NCI-H1092 (cell line): ENCODE measurements at places on chromosomes 3 and 15.
A peak's percentile ranks its signal among the peaks of the same experiment; 100 is the strongest.

DNA sequence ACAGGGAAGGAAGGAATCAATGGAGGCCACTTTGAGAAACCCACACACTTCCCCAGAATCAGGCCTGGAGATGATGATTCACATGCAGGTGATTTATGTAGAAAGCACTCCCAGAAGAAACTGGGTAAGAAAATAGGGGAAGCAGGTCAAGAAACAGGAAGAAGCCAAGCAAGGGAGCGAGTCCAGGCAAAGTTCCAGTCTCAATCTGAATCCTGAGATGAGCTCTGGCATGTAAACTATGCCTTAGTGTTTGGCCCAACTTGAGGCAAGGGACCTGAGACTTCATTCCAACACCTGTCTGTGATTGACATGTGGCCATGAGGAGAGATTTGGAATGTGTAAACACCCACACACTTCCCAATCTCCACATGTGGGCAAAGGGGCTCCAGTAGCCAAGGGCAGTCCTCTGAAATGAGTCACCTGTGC is 61.6 kb upstream of the CTNNB1 start:
- no peak for DNase-seq

DNA sequence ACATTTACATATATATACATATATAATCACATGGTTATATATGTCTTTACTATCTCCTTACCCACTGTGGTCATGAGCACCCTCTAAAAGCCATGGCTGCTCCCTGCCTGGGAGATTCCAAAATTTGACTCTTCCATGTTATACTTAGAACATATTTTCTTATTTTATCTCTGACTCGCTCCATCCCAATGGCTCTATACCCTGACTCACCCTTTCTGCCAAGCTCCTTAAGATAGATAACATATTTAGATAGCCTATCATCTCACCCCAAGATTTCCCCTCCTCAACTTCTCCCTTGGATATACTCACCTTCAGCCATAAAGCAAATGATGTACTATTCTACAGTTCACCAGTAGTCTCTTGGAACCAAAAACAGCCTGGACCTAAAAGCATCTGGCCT is 65.1 kb downstream of the CD200R1L start:
- DNase-seq, result no peak

- DNase-seq, result no peak
Measured at GRCh38 chr3:14139771-14140170, 14.9 kb downstream of the TMEM43 start.

GRCh38 chr15:96264801-96265515 is 65.5 kb upstream of the NR2F2 start:
- no peak for DNase-seq

GRCh38 chr3:186176373-186176990 is 67.6 kb upstream of the ETV5 start:
- DNase-seq, result no peak

DNA sequence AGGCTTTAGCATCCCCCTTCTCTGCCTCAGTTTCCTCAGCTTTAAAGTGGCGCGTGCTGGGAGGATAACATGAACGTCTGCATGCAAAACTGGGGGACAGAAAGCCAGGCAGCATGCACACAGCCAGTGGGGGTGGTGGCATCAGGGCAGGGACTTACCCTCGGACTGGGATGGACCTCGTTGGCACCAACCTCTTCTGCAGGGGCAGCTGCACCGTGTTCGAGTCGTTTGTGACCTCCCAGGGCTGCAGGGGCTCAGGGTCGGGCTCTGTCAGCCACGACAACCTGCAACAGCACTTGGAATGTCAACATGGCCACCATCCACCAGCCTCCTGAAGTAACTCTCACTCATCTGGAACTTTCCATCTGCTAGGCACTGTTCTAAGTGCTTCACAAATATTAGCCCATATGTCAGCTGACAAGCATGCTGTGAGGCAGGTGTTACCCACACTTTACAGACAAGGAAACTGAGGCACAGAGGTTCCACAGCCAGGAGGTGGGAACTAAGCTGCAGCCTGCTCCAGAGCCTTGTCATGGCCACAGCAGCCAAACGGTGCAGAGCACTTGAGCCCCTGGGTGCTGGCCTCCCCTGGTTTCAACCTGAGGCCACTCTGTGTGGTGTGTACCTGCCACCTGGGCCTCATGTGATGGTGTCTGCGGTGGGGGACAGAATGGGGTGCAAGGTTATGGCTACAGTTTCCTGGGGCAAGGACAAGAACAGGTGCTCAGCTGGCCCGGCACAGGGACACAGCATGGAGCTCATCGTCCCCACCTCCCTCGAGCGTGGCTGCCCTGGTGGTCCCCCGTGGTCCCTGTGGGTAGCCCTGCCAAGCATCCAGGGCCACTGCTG is 6.7 kb downstream of the C3orf22 start:
- DNase-seq, result no peak

DNA sequence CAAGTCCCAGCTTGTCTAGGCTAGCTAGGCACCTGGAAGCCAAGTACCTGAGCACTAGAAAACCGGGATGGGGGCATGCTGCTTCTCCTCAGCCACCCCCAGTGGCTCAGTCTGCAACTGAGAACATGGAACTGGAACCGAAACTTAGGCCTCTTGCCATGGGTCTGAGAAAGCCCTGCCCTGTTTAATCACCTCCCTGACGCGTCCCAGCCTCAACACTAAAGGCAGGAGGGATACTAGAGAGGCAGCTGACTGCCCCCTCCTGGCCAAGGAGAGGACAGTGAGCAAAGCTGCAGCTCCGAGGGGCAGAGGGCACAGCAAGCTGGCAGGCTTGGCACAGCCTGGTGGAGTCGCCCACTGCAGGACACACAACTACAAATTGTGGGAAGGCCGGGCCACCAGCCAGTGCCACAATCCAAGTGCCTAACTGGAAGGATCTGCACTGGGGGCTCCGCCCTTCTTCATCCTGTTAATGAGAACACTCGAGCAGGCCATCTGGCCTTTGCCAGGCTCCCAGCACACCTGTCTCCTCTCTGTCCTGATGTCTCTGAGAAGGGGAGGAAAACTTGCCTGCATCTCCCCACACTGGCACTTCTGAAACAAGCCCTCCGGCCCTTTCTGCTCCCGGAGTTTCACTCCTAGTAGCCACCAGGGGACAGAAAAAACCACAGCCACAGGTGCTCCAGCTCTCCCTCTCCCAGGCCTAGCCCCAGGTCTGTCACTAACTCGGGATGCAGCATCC is 53.7 kb downstream of the BDH1 start:
- DNase-seq, result peak; percentile 24

DNA sequence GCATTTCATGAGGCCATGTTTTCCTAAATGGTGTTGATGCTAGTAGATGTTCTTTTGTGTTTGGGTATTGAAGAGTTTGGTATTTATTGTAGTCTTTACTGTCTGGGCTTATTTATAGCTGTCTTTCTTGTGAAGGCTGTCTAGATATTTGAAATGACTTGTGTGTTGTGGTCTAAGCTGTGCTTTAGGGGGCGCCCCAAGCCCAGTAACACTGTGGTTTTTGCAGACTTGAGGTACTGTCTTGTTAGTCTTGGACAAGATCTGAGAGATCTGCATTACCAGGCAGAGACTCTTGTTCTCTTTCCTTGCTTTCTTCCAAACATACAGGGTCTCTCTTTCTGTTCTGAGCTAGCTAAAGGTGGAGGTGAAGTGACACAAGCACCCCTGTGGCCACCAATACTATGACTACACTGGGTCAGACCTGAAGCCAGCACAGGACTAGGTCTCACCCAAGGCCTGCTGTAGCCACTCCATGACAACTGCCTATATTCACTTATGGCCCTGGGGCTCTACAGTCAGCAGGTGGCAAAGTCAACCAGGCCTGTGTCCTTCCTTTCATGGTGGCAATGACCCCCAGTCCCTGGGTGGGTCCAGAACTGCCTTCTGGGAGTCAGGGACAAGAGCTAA is 152.1 kb upstream of the TBC1D5 start:
- DNase-seq, result no peak

GRCh38 chr3:77514766-77515165 is 474.9 kb downstream of the ROBO2 start:
- no peak for DNase-seq

DNA sequence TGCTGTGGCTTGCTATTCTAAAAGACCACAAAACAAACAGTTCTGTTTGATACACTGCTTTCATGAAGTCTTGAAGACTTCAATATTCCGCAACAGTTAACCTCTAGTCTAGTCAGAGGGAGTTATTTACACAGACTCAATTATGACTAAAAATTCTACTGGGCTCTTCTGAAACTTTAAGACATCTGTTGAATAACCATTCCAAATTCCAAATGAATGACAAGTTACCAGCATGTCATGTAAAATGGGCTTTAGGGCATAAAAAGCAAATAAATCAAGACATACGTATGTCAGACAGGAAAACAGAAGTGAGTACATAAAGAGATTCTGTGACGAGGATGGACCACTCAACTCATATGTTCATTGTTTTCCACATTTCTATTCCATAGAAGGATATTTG is 93.9 kb downstream of the PLOD2 start:
- no peak for DNase-seq

DNA sequence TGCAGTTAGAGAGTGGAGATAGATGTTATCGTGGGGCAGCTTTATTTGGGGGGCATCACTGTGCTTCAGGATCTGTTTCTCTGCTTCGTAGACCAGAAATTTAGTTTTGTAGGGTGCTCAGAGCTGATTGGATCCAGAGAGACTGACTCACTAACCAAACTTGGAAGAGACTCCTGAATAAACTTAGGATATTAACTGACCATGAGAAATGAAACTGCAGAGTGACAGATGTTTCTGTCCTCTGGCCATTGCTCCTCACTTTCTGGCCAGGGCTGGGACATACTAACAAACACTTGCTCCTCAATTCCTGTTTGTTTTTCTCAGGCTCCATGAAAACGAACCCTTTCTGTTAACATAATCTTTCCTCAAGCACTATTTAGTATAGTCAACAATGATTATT is 4.3 kb downstream of the ZNF592 start:
- DNase-seq, result no peak

- no peak for DNase-seq
Measured at GRCh38 chr15:94360251-94360685, 128.9 kb downstream of the MCTP2 start.

- DNase-seq, result no peak
Measured at GRCh38 chr15:93274257-93274656, 185.2 kb upstream of the RGMA start.

- DNase-seq, result peak; percentile 87
Measured at GRCh38 chr3:1962396-1963088, 136.1 kb upstream of the CNTN4 start.

DNA sequence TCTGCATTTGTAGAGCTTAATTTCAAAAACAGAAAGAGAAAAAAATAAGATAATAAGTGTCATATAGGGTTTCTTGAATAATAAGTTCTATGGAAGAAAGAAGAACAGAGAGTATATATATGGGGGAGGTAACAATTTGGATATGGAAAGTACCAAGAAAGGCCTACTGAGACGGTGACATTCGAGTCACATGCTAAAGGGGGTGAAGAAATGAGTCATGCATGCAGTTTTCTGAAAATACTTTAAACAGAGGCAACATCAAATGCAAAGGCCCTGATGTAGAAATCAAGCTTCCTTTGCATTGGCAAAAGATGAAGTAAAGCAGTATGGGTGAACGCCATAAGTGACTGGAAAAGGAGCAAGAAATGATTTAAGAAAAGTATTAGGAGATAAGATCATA is 371.6 kb upstream of the ZNF385D start:
- no peak for DNase-seq

DNA sequence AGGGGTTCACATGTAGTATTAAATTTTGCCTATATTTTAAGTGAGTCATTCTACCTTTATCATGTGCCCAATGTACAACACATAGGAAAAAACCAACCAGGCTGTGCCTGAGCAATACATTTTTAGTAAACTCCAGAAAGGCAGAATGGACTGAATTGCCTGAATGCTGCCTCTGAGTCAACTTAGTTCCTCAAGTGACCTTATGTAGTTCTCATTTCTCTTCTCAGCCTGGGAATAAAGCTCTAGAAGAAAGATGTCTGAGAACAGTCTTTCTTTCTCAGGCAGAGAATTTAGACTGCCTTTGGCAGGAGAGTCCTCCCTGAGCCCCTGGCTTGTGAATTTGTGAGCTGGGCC is 13.0 kb downstream of the ST3GAL6 start:
- no peak for DNase-seq

DNA sequence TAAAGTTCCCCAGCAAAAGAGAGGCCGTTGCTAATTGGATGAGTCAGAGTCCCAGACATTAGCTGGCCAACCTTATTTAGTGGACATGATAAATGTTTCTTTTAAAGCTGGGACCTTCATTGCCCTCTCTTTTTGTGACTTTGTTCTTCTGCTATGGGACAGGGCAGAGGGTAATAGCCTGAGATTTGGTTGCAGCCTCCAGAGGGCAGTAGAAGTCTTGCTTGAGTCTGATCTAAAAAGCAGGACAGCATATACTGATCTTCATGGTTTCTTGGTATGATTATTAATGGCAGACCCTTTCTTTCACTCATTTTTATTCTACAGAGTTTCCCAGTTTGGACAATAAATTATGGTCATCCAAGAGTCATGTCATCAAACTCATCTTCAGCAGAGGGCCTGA is 25.1 kb upstream of the ZKSCAN7 start:
- DNase-seq, result no peak

DNA sequence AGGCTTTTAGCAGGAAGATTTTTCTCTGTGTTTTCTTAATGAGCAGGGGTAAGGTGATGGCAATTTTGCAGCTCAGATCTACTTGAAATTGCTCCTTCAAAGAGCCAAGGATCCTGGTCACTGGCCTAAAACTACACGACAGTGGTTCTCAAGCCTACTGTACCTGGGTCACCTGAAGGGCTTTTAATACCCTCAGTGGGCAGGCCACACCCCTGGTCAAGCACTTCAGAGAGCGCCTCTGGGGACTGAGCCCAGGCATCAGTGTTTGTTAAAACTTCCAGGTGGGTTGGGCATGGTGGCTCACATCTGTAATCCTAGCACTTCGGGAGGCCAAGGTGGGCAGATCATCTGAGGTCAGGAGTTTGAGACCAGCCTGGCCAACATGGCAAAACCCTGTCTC is 158.4 kb downstream of the FAM43A start:
- DNase-seq, result no peak

- no peak for DNase-seq
Measured at GRCh38 chr15:60544581-60545264, 65.8 kb upstream of the ICE2 start.

DNA sequence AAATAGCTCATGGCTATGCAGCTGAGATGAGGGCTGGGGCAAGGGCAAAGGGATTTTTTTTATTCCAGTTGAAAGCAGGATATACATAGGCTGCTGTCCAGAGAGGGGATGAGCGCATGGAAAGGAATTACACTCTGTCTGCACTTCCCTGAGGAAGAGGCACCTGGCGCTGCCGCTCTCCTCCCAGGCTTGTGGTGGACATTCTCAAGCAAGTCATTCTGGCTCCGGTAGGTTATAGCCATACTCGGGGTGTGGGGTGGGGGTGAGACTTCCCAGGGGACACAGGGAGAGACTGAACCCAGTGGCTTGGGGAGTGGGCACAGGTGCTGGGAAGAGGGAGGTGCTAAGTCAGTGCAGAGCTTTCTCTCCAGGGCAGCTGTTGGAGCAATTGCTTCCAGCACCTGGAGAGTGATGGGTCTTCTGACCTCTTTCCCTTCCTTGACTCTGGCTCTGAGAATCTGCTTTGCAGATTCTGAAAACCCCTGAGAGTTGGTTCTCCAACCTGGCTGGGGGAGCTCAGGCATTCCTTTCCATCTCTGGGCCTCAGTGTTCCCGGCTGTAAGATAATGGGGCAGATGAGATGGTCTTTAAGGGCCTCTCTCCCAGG is 24.3 kb downstream of the CYP8B1 start:
- no peak for DNase-seq

GRCh38 chr3:177055605-177056571 is 141.4 kb downstream of the TBL1XR1 start:
- DNase-seq, result no peak
